ENCODE measurements at places on chromosomes 4 and X.

GRCh38 chr4:40649321-40649720 lies 19.7 kb upstream of the RBM47 start:
- no peaks in the 10 kb centered on the region for H3K36me3 ChIP-seq
- DNase-seq, result no peak
- no peak overlapping the region for H3K27ac ChIP-seq

GRCh38 chr4:110878956-110879355 lies 256.1 kb upstream of the PITX2 start:
- no peaks in the 10 kb centered on the region for H3K4me1 ChIP-seq
- H3K36me3 ChIP-seq, result no peaks in the 10 kb centered on the region
- H3K4me3 ChIP-seq, result no peak overlapping the region
- DNase-seq, result no peak
- no peaks in the 10 kb centered on the region for H3K27me3 ChIP-seq
- H3K27ac ChIP-seq, result no peak overlapping the region

- H3K36me3 ChIP-seq, result no peaks in the 10 kb centered on the region
- no peak overlapping the region for H3K27ac ChIP-seq
- H3K4me1 ChIP-seq, result no peaks in the 10 kb centered on the region
- DNase-seq, result no peak
- H3K4me3 ChIP-seq, result no peak overlapping the region
Observed at GRCh38 chr4:8370835-8371595, 69.5 kb downstream of the ACOX3 start.

DNA sequence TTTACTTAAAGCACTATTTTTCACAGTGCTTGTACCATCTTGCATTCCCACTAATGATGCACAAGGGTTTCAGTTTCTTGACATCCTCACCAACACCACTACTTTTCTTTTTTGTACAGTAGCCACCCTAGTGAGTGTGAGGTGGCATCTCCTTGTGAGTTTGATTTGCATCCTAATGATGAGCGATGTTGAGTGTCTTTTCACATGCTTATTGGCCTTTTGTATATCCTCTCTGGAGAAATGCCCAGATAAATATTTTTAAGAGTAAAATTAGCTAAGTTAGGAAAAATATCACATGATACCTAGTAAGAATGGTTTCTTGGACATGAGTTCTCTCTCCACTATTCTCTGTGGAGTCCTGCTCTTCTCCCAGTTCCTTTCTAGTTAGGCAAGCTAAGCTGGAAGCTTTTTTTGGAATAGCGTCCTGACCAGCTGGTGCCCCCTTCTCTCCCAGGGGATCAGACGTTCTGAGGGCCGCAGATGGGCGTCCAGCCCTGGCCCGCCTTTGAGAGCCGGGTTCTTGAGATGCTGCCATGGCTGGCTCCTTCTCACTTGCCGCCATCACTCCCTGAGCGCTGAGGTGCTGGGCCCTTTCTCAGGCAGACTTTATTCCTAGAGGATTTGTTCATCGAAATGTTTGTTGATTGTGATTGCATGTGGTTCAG lies 132.1 kb downstream of the ARHGAP10 start:
- H3K27ac ChIP-seq, result no peak overlapping the region
- no peaks in the 10 kb centered on the region for H3K27me3 ChIP-seq
- peaks cover 26% of the 10 kb centered on the region for H3K4me1 ChIP-seq

DNA sequence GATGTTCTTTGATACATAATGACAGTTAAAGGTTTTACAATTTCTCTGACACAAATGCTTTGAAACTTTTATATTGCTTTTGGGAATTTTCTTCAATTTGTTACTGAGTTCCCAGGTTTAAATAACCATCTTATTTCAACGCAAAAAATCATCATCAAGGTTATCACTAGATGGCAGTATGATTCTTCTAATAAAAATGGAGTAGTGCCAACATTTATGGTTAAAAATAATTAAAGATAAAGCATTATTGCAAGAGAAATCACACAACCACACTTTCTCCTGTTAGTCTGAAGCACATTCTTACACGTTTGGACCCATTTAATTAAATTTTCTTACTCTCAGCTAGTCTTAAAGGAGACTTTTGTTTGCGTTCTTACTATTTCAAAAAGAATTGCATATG lies 611.3 kb upstream of the CPXCR1 start:
- H3K27me3 ChIP-seq, result no peaks in the 10 kb centered on the region
- no peaks in the 10 kb centered on the region for H3K4me1 ChIP-seq
- DNase-seq, result no peak
- no peak overlapping the region for H3K4me3 ChIP-seq

- no peaks in the 10 kb centered on the region for H3K36me3 ChIP-seq
- no peak overlapping the region for H3K4me3 ChIP-seq
- H3K27ac ChIP-seq, result peak overlapping the region; percentile 53
- H3K4me1 ChIP-seq, result peaks cover 11% of the 10 kb centered on the region
- no peak for DNase-seq
Observed at GRCh38 chr4:20408611-20409010, 156.9 kb downstream of the SLIT2 start.

- no peak overlapping the region for H3K27ac ChIP-seq
- H3K4me1 ChIP-seq, result no peaks in the 10 kb centered on the region
- H3K36me3 ChIP-seq, result no peaks in the 10 kb centered on the region
- no peak for DNase-seq
Observed at GRCh38 chrX:48689208-48689920, 5.8 kb downstream of the WAS start.

DNA sequence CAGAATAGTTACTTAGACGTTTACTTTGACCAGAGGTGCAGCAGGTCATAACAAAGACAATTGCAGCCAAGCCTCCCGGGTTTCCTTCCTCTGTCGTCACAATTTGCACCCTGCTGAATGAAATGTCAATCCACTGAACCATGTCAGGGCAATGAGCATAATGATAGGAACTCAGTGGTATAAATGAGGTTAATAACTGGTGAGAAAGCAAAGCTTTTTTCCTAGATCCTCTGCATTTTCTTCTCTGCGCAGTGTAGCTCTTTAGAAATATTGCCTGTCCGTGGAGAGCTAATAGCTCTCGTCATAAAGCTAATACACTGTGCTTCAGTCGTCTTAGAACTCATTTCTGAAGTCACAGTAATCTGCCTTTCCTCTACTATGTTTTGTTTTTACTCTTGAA lies 1960.1 kb upstream of the ADGRL3 start:
- no peaks in the 10 kb centered on the region for H3K36me3 ChIP-seq
- no peak for DNase-seq
- no peak overlapping the region for H3K27ac ChIP-seq
- H3K4me3 ChIP-seq, result no peak overlapping the region

GRCh38 chr4:174828845-174829701 lies at the start of gene GLRA3:
TSS of gene GLRA3 (minus strand) at chr4:174829247. CDS start at chr4:174828811, 436 bp downstream.
- H3K27me3 ChIP-seq, result no peaks in the 10 kb centered on the region
- DNase-seq, result peak; percentile 91
- H3K4me3 ChIP-seq, result no peak within 1 kb of the TSS
- H3K36me3 ChIP-seq, result no peaks in the 10 kb centered on the region

GRCh38 chrX:11437642-11438379 lies 144.6 kb downstream of the AMELX start:
- no peak for DNase-seq
- no peak overlapping the region for H3K4me3 ChIP-seq
- no peaks in the 10 kb centered on the region for H3K36me3 ChIP-seq
- no peak overlapping the region for H3K27ac ChIP-seq
- no peaks in the 10 kb centered on the region for H3K27me3 ChIP-seq

DNA sequence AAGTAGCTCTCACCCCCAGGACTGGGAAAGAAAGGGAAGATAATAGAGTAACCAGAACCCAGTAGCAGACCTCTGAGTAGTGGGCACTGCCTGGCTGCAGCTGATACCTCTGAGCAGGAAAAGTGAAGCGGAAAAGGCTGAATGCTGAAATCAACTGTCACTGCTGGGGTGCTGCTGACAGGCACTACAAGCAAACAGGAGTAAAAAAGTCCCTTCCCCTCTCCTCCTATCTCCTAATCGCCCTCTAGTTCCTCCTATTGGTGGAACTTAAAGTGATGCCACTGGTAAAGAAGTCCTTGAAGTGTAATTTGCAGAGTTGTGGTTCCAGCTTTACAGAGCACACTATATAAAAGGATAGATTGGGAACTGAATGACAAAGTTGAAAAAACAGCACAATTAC lies 32.8 kb upstream of the GLRB start:
- no peaks in the 10 kb centered on the region for H3K36me3 ChIP-seq
- no peak for DNase-seq
- H3K27ac ChIP-seq, result no peak overlapping the region
- H3K4me3 ChIP-seq, result no peak overlapping the region
- no peaks in the 10 kb centered on the region for H3K27me3 ChIP-seq

- no peak overlapping the region for H3K4me3 ChIP-seq
- H3K36me3 ChIP-seq, result no peaks in the 10 kb centered on the region
- no peaks in the 10 kb centered on the region for H3K4me1 ChIP-seq
Observed at GRCh38 chr4:76744241-76744921, 153.6 kb downstream of the SOWAHB start.
